Stimulated activated CD8-positive, alpha-beta memory T cell treated with anti-CD3 and anti-CD28 coated beads, Interleukin-7, amount 100 ng/mL, for 1 hour (primary cell): ENCODE measurements at places on chromosomes 6 and 20.

DNA sequence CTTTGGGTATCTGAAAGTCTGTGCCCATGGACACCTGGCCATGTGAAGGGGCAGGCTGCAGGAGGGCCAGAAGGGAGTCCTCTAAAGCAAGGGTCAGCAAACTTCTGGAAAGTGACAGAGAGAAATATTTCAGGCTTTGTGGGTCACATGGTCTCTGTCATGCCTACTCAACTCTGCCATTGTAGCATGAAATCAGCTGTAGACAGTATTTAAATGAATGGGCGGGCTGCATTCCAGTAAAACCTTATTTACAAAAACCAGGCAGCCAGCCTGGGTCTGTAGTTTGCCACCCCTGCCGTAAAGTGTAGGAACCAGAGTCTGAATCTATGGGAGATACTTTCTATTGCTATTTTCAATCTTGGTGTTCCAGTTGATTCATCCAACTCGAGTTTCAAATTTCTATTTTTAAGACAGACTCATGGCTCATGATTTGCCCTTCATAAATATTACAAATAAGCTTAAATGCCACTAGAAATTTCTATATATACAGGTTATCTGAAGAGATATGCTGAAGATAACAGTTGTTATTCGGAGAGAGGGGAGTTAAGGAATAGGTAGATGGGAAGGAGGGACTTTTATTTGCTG is 19.0 kb upstream of the ADGRF4 start:
- DNase-seq: no peak

DNA sequence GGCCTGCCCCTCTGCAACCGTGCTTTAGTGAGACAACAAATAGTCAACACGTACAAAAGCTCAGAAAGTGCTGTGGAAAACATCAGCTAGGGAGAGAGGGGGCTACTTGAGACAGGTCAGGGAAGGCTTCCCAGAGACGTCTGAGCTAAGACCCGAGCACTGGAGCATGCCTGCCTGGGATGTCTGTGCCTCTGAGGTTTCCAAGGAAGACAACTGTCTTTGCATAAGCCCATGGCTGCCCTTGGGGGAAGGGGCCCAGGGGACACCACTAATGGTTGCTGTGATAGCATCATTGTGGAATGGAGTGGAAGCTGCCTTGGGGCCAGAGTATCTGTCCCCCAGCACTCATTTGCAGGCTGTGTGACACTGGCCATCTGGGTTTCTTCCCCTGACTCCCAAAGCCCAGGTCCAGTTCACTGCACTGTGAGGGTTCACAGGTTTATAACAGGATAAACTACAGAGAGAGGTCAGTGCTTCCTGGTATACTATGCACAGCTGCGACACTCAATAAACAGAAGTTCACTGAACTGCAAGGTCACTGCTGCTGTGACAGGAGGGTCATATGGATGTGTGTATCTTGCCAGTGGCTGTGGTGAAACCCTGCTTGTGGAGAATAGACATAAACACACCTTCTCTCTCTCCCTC is 1.5 kb upstream of the ARFGEF2 start:
- no peak for DNase-seq

DNA sequence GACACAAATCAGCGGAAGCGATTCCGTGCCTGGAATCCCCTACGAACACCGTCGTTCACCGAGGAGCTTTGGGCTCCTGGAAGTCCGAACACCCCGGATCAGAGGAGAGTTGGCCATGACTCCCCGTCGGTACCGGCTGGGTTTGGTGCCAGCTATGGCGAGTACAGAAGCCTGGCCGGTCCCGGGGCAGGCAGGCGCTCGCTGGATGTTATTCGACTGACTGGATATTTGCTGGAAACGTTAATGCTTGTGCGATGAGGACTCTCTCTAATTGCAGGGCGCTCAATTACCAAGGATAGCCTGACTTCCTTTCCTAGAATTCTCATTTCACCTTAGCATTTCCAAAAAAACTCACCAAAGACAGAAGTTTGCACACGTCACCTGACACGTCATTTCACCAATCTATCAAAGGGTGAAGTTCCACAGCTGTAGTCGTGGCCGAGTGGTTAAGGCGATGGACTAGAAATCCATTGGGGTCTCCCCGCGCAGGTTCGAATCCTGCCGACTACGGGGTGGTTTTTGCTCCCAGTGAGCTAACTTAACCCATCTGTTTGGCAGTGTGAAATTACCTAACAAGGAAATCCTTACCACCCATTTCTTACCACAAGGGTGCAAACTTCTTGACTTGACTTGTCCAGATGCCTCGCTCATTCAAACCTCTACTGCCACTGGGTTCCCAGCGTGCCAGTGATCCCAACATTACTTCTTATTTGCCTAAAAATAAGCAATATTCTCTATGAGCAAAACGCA is 22.7 kb upstream of the ZNF184 start:
- DNase-seq: no peak

DNA sequence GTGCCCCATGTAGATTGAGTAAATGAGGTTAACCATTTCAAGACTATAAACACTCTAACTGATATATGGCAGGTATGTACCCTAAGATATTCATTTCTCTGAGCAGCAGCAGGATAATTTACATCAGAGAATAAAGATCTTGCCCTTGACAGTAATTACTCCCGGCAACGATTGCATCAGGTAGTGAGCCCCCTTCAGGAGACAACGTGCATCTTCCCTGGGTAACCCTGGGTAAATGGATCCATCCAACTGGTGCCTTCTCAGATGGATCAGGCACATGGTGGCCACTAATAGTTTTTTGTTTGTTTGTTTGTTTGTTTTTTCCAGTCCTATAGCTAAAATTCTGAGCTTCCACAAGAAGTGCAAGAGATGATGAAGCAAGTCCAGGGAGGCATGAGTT is 469.4 kb upstream of the SLC35B3 start:
- no peak for DNase-seq

GRCh38 chr20:44221368-44221954 is 10.9 kb upstream of the OSER1 start:
- DNase-seq: no peak

- DNase-seq: no peak
Observed at GRCh38 chr20:1187605-1188171, 2.9 kb upstream of the TMEM74B start.

DNA sequence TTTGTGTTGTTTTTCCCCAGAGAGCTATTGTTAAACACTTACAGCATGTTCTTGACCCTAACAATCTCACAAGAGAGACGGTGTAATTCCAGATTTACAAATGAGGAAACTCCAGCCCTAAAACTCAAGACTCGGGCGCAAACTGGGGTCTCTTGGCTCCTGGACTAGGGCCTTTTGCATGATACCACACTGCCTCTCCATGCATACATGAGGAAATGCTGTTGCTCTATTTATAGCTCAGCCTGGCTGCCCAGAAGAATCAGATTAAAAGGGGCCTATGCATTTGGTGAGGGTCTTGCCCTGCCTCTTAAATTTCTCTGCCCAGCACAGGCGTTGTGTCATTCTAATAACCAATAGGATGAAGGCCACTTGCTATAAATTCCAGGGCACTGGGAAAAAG is 30.5 kb upstream of the SNRPB2 start:
- no peak for DNase-seq

GRCh38 chr6:167932468-167933276 is 64.8 kb upstream of the KIF25 start:
- DNase-seq: no peak

DNA sequence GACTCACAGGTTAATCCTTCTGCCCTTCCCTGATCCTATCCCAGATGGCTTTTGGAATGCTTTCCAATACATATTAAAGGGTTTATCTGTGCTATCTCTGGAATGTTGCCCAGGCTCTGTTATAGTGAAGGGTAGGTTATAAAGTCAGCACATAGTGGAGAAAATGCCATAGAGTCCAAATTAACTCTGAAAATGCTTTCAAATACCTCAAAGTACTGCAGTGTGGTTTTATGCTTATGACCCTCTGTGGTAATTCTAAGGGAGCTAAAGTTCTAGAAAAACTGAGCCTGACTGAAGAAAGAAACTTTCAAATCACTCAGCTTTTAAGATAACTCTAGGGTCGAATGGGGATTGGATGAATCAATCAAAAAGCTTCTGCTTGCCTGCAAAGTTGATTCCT is 159.8 kb downstream of the PLCB1 start:
- DNase-seq: no peak

- DNase-seq: no peak
Observed at GRCh38 chr6:33923857-33924514, 120.2 kb upstream of the MLN start.

DNA sequence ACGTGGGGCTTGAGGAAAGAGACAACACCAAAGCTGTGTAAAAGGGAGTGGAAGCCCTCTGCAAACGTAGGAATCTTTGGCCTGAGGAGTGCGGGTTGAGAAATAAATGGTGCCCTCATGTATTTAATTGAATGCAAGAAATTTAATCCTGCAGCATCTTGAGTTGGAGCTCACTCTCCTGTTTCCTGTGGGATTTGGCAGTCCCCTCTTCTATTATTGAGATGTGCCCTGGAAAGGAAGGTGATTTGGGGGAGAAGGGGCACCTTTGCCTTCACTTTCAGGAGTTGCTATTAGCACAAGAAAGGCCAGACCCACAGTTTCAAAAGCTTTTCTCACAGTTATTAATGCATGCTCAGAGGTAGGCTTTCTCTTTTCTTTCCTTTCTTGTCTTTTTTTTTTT is 201.4 kb upstream of the HDDC2 start:
- DNase-seq: no peak

DNA sequence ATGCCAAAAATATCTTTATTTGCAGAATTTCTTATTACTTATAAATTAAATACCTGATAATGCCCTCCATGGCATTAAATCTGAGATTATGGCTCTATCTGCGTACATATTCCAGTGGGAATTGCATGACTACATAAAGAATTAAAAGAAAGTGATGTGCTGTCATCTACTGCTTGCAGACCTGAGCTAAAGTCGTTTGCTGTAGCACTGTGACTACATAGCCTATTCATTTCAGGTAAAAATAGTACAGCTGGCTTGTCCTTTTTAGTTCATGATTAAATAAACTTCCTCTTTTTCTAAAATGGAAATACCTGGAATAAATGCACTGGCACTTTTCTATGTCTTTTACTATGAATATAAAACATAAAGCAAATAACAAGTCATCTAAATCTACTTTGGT is 78.1 kb downstream of the CGA start:
- DNase-seq: no peak

GRCh38 chr20:34070859-34071258 is 41.2 kb downstream of the EIF2S2 start:
- no peak for DNase-seq

DNA sequence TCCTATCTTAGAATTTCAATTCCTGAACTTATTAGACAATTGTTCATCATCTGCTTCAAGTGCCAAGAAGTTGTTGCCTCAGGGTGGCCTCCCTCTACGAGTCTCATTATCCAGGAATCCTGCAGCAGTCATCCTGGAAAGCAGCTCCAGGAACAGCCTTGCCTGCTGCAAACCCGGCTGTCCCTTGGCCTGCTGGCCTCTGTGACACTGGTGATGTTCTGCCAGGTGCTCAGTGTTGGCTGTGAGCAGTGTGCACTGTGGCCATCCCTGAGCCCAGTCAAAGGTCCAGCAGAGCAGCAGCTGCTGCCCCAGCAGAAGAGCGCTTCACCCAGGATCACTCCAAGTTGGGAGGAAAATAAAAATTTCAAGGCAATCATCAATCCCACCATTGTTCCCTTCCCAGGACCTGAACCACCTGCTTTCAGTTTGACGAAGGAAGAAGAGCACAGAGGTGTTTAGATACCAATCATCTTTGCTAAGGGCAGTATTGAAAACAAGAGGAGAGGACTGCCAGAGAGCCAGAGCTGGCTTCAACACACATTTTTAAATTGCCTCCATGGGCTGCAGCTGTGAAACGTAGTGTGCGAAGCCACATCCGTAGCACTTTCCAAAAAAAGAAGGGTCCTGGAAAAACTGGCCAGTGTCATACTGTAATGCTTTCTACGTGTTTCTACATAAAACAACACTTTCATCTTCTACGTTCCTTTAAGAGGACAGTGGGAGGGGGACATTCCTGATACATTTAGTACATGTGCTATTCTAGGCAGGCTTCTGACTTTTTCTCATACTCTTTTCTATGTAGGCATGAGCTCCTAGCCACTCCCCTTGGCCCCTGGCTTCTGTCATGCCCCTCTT is 7.2 kb upstream of the FAM50B start:
- no peak for DNase-seq
